ENCODE measurements at places on chromosomes 4 and X.

- no peak for DNase-seq
Measured at GRCh38 chr4:142081025-142081424, 444.6 kb downstream of the IL15 start.

GRCh38 chrX:134840370-134840769 is 150.4 kb upstream of the SMIM10 start:
- DNase-seq: no peak

- DNase-seq: peak; percentile 8
Measured at GRCh38 chrX:135520553-135521404, at the start of gene INTS6L. Gene INTS6L (plus strand): TSS chrX:135520660. CDS start chrX:135520993, 333 bp downstream.

DNA sequence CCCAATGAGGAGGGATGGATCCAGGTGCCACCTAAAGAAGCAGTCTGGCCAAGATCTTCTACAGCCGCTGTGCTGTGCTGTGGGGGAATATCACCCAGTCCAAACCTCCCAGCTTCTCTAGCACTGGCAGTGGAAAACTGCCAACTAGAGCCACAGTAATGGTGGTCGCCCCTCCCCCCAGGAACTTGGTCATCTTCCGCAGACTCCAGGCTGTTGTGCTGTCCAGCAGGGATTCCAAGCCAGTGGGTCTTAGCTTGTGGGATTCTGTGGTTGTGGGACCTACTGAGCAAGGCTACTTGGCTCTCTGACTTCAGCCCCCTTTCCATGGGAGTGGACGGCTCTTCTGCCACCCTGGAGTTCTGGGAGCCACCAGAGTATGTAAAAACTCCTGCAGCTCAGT is 18.2 kb downstream of the GPRASP1 start:
- no peak for DNase-seq

DNA sequence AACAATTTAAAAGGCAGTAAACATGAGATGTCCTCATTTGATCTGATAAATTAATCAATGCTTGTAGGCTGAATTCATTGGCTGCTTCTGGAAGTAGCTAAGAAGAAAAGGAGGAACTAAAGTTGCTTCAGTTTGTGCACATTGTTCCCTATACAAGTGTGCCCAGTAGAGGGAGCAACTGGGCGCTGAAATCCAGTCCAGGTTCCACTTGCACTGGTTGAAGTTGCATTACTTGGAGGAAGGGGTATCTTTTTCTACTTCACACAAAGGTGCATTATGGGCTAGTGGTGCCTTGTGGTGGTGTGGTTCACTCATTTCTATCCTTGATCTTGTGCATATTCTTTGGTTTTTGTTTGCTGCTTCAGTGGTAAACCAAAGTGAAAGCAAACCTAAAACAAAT is 67.9 kb upstream of the SOX3 start:
- no peak for DNase-seq

DNA sequence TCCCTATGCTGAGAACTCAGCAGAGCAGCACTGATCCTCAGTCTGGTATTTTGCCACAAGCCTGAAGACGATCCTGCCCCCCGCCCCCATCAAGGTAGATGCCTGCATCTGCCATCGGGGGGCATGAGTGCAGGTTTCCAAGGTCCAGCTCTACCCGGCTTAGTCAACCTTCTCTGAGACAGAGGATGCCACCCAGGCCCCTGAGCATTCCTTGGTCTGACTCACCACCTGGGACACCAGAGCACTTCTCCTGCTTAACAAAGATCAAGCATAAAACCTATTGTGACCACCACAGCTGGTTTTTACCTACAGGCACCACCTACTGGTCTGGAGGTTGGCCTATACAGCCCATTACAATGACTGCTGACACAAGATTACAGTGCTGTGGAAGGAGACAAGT is 1168.1 kb downstream of the PCDH19 start:
- no peak for DNase-seq

DNA sequence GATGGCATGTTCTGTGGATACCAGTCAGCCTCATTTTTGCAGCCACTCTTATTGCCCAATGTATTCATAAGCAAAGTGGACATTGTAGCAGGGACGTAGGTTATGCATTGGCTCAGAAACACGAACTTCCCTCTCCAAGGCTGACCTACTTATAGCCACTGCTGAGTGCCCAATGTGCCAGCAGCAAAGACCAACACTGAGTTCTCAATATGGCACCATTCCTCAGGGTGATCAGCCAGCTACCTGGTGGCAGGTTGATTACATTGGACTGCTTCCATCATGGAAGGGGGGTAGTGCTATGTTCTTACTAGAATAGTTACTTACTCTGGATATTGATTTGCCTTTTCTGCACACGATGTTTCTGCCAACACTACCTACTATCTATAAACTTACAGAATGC is 306.9 kb downstream of the KCNIP4 start:
- no peak for DNase-seq

DNA sequence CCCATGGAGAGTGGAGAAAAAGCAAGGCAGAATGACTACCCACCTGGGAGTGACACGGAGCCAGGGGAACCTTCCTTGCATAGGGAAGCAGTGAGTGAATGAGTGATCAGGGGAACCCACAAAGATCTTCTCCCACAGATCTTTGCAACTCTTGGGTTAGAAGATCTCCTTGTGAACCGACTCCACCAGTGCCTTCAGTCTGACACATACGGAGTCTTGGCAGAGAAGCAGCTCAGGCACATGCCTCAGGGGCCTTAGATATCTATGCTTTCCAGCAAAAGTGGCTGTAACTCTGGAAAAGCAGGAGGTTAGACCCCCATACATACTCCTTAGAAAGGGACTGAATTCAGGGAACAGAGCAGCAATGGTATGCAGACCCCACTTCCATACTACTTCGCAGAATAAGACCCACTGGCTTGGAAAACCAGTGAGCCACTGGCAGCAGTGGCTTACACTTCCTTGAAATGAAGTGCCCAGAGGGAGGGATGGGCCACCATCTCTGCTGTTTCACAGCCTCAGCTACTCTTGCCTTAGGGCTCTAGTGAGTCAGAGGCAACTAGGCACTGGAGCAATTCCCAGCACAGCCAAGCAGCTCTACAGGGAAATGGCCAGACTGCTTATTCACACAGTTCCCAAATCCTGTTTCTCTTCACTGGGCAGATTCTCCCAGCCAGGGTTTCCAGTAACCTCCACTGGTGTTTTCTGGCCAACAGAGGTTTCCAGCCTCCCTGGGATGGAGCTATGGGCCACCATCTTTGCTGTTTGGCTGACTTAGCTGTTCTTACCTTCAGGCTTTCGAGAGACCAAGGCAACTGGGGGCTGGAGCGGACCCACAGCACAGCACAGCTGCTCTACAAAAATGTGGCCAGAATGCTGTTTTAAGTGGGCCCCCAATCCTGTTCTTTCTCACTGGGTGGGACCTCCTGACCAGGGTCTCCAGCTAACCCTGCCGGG is 82.8 kb upstream of the TCEAL2 start:
- DNase-seq: no peak

GRCh38 chrX:10395643-10396042 is 224.7 kb downstream of the MID1 start:
- DNase-seq: no peak

- DNase-seq: no peak
Measured at GRCh38 chr4:177680308-177680707, 238.1 kb upstream of the AGA start.

DNA sequence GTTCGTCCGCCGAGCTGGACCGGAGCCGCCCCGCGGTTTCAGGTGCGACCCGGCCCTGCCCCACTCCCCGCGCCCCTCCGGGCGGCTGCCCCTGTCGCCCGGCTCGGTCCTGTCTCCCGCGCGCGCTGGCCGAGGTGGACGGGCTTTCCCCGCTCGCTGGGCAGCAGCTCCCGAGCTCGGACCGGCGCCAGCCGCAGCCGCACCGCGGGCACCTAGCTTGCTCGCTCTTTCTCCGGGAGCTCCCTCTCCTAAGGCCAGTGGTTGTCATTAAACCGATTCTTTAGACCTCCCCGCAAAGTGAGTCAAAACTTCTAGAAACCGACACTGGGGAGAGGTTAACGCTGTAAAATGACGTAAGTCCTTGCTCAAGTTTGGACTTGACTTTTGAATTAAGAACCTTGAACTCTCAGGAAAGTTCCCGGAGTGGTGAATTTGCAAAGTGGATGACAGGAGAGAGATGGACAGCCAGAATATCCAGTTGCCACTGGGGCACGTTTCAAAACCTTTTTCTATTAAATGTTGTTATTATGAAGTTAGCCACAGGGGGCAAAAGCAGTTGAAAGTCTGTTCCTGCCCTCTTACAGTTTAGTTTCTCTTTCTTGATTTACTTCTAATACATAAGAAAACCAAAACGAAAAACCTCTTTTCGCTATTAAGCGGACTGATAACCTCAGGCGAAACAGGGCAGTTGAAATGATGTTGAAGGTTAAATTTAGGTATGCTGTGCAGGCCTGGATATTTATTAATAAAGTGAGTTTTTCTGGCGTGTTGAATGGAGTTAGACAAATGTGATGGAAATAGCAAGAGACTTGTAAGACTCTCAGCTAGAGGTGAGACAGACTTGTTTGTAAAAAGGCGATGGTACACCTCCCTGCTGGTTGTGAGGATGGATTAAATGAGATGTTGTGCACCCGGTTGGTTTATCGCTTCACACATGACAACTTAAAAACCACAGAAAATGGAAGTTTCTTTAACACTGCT is 847 bp downstream of the PI4K2B start:
- peak; percentile 72 for DNase-seq

GRCh38 chrX:109709129-109709631 is 23.9 kb downstream of the ACSL4 start:
- no peak for DNase-seq

GRCh38 chr4:136934601-136935000 is 597.7 kb downstream of the PCDH18 start:
- no peak for DNase-seq

DNA sequence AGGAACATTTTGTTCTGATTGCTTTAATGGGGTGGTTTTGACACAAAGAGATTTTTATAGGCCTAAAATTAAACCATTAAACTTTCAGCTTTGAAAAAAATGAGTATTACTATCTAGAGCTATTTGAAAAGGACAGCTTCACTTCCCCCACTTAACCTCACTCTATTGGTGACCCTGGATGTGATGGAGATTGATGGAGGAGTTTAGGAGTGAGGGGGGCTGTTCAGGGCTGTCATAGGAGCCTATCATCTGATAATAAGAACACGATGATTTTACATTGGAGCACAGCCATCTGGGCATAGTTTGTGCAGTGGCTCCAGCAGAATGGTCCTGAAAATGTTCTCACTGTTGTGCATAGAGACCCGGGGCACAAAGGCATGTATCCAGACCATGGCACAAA is 71.1 kb upstream of the EFNB1 start:
- DNase-seq: no peak

GRCh38 chr4:4582653-4583052 is 40.8 kb upstream of the STX18 start:
- DNase-seq: no peak

GRCh38 chrX:88072339-88073030 is 554.9 kb downstream of the KLHL4 start:
- DNase-seq: no peak

- peak; percentile 77 for DNase-seq
Measured at GRCh38 chrX:53048169-53049126, at the start of gene GPR173. Gene GPR173 (plus strand): TSS chrX:53048789. CDS start chrX:53076622, 27,833 bp downstream.

GRCh38 chr4:65661471-65661870 is 8.8 kb downstream of the EPHA5 start:
- peak; percentile 2 for DNase-seq

DNA sequence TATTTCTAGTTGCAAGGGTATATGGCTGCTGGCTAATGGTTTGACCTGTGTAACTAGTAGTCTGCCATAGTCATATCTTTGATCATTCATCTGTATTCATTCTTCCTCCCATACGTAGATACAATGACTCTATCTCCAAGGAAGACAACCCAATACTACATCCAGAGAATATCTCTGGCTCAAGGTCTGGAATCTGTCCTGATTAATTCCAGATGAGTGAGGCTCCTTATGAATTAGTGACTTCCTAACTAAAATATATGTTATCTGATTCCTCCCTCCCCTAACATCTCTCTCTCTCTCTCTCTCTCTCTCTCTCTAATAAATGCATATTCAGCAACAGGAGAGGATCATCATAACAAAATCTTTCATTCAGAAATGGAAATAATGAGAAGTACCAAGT is 641.5 kb downstream of the FAT4 start:
- no peak for DNase-seq

- DNase-seq: no peak
Measured at GRCh38 chr4:168844353-168845049, 165.6 kb downstream of the CBR4 start.

DNA sequence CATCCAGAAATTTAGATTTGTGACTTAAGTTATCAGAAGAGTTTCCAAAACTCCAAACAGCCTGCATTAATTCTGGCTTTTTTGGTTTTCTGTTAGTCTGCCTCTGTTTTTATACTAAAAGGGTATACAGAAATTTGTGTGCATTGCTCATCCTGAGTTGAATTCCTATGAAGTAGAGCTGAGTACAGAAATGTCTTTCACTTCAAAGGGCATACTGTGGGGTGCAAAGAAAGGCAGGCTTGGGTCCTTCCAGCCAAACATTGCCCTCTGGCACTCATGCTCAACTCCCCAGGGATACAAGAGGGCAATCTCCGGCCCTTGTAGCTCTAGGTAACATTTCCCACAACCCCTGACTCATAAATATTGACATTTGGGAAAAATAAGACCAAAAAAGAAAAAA is 27.6 kb upstream of the TMEM184C start:
- no peak for DNase-seq

DNA sequence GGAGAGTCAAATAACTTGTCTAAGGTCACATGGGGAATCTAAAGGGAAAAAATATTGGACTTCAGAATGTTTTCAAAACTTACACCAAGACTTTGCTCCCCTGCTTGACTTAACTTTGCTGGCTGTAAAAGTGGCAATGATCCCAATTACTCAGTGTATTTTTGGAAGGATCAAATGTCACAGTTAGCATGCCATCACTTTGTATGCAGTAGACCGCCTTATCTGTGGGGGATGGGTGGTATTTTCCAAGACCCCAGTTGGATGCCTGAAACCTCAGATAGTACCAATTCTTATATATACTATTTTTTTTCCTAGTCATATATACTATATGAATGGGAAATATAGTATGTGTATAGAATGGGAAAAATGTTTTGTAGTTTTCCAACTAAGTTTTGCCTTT is 53.4 kb downstream of the COL4A6 start:
- DNase-seq: no peak

DNA sequence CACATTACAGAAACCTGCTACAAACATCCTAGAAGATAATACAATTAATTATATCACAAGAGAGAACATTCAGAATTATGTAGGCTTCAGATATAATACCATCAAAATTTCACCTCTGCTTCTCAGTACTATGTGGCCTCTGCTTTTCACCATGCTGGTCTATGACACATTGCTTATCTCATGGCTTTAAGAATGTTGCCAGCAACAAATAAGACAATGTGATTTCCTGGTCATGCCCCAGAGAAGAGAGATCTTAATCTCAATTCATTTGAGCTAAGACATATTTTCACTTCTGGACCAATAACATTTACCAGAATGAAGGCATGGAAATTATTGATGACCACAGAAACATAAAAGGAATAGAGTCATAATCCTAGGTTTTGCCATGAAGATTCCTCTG is 1233.4 kb upstream of the ADGRL3 start:
- DNase-seq: no peak

GRCh38 chr4:11768251-11768972 is 339.7 kb upstream of the HS3ST1 start:
- DNase-seq: no peak

- DNase-seq: no peak
Measured at GRCh38 chrX:30577362-30577991, at the start of gene TASL. Gene TASL (minus strand): TSS chrX:30577766. CDS start chrX:30560355, 17,411 bp downstream.

- DNase-seq: no peak
Measured at GRCh38 chr4:102842367-102842766, 15.0 kb upstream of the UBE2D3 start.

GRCh38 chr4:147731580-147732517 is at the start of gene ARHGAP10:
Gene ARHGAP10 (plus strand): TSS chr4:147732088. CDS start chr4:147732302, 214 bp downstream.
- peak; percentile 53 for DNase-seq

- DNase-seq: no peak
Measured at GRCh38 chr4:159280442-159281172, 177.7 kb downstream of the RAPGEF2 start.

- no peak for DNase-seq
Measured at GRCh38 chr4:9963328-9963727, 58.0 kb downstream of the SLC2A9 start.
